ENCODE measurements at places on chromosomes 3 and 15.

GRCh38 chr3:136209921-136210320 is 13.8 kb upstream of the MSL2 start:
- no peak for DNase-seq

- no peak for DNase-seq
These were observed 62.3 kb downstream of the MCTP2 start for GRCh38 chr15:94293411-94294402.

- no peak for DNase-seq
These were observed 71.7 kb downstream of the ANKRD28 start for GRCh38 chr3:15726043-15726442.

DNA sequence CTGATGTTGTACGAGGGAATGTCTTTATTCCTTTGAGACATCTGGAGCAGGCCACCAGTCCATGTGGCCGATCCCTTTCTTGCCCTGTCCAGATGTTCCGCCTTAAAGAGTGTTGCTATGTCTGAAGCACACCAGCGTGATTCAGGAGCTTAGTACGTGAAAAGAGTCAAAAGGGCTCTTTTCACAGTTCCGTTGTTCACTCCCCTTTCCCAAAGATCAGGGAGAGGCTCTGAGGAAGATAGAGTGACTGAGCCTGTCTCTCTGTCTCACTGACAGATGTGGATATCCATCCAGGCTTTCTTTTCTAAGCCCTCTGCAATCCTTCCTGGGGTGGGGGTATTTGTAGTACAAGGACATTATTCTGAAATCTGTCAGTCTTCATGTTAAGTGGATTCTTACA is 262.5 kb upstream of the LRTM1 start:
- DNase-seq, result no peak

GRCh38 chr3:128321418-128321817 is 145.3 kb downstream of the DNAJB8 start:
- DNase-seq, result no peak

DNA sequence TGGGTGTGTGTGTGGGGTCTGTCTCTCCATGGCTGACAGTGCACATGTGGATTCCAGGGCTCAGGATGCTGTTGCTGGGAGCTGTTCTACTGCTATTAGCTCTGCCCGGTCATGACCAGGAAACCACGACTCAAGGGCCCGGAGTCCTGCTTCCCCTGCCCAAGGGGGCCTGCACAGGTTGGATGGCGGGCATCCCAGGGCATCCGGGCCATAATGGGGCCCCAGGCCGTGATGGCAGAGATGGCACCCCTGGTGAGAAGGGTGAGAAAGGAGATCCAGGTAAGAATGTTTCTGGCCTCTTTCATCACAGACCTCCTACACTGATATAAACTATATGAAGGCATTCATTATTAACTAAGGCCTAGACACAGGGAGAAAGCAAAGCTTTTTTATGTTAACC is 10.5 kb downstream of the ADIPOQ start:
- DNase-seq, result no peak

- no peak for DNase-seq
These were observed 22.9 kb downstream of the IL5RA start for GRCh38 chr3:3087279-3087678.

DNA sequence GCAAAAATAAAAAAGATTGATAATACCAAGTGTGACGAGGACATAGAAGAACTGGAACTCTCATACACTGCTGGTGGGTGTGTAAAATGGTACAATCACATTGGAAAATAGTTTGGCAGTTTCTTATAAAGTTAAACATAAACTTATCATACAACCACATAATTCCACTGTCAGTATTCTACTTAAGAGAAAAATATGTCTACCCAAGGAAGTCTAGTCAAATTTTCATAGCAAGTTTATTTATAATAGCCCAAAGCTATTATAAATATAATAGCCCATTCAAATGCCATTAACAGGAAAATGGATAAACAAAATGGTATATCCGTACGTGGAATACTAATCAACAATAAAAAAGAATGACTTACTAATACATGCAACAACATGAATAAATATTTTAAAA is 40.6 kb upstream of the BCL2A1 start:
- no peak for DNase-seq

- DNase-seq, result no peak
These were observed 135.1 kb upstream of the ICE2 start for GRCh38 chr15:60614028-60614427.

GRCh38 chr3:24493746-24494617 is 668 bp downstream of the THRB start:
- DNase-seq, result no peak

GRCh38 chr3:150535204-150535603 is 11.1 kb downstream of the SERP1 start:
- DNase-seq, result no peak
